ENCODE measurements at places on chromosomes 5 and 9.

DNA sequence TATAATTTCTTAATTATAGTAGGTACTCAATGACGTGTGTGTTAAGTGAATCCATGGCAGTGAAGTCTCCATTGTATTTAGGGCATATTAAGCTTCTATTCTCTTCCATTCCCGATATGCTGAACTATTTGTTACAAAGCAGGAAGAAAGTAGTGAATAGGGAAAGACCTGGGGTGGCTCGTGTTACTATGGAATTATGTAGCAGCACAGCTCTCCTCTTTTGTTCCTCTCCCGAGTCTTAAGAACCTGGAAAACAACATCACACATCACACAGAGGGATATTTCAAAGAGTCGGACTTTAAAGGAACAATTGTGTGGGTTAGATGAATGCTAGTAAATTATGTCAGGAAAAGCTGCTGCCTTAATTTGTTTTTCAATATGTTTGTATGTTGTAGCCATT is 131.8 kb downstream of the PCSK5 start:
- DNase-seq = no peak

DNA sequence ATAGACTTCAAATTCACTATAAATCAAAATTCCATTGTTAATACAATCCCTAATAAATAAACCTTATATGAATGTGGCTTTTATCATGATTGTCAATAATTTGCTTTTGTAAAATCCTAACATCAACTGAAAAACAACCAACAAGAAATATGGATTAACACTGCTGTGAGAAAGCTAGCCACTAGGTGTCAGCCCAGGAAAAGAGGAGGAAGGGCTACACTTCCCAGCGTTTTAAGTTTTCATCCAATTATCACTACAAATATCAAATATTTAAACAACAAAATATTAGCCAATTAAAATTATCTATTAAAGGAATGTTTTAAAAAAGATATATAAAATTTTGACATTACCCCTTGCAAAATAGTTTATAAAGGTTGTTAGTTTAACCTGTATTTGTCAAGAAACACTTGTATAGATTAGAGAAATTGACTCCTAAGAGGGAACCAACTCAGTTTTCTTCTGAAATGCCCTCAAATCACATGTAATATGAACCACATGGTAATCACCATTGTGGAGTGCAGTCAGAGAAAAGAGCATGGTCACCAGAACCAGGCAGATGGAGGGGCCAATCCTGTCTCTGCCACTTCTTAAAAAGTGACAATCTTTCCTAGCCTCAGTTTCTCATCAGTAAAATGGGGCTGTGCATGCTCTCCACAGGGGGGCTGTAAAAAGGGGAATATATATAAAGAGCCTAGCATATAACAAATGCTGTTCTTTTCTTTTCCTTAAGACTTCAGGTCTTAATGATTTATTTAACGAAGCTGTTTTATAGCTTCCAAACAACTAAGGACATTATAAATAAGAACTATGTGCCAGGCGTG is 188.2 kb downstream of the CRB2 start:
- DNase-seq = peak; percentile 34

GRCh38 chr5:72284559-72285423 is 35.2 kb downstream of the MRPS27 start:
- no peak for DNase-seq

- peak; percentile 81 for DNase-seq
Observed at GRCh38 chr5:98911280-98912040, 17.3 kb downstream of the CHD1 start.

DNA sequence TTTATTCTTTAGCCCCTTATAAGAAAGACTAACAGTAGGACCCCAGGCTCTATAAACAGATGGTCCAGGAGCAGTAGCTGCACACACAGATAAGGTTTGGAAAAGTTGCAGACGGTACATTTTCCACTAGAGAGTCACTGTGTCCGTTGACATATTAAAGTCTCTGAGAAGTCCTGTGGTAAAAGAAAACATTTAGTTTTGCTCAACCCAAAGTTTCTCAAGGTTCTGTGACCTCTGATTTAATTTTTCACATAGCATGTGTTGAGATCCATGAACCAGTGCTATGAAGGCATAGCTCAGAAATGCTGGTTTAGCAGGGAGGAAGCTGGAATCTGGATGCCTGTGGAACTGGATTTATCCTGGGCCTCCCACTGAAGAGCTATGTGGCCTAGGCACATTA is 62.7 kb upstream of the RASEF start:
- no peak for DNase-seq

DNA sequence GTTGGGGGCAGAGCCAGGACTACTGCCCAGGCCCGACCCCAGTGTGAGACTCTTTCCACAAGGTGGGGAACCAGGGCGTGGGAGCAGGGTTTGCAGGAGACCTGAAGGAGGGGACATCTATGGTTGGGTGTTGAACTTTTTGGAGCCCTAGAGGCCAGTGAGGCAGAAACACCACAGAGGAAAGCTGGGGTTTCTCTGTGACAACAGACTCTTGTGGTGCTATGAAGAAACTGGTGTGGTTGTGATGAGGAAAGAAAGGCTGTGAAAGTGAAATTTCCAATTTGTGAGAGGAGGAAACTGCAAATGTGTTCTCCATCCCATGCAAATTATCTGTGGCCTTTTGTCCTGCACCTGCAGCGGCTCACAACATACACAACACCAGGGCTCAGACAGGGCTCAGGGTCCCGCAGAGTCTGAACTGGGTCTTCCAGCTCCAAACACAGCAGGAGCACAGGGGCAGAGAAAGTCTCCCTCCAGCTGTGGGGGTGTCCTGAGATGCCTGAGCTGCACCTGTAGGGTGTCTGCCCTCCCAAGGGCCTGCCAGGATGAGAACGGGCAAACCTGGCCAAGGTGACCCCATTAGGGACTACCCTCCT is 51.4 kb upstream of the GRHPR start:
- no peak for DNase-seq

All from NCI-H748 treated with DMSO at 0.1 percent for 48 hours (cell line).